ENCODE measurements at places on chromosomes 1 and 21. TPM values are rescaled to one million over a fixed set of nuclear protein-coding genes. Genes with fewer than 3 reads are reported as not detected.

Gene USH2A
- 0.10 TPM for total RNA-seq

DNA sequence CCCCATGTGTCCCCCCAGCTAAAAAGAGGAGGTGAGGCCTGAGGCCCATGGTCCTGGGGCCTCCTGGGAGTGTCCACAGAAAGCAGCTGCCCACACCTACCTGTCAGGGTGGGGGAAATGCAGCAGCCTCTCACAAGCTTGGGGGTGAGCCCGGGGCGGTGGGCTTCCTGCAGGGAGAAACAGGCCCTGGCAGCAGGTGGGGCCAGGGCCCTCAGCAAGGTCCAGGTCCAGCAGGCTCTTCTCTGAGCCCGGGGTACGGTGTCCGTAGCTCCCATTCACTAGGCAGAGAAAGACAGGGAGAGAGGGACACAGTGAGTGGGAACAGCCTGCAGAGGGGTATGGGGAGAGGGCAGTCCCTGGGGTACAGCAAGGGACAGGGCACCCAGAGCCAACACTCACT is 139.0 kb downstream of the GLIS1 start:
- DNase-seq = no peak

GRCh38 chr1:200374569-200375295 is 35.1 kb downstream of the ZNF281 start:
- DNase-seq = no peak

DNA sequence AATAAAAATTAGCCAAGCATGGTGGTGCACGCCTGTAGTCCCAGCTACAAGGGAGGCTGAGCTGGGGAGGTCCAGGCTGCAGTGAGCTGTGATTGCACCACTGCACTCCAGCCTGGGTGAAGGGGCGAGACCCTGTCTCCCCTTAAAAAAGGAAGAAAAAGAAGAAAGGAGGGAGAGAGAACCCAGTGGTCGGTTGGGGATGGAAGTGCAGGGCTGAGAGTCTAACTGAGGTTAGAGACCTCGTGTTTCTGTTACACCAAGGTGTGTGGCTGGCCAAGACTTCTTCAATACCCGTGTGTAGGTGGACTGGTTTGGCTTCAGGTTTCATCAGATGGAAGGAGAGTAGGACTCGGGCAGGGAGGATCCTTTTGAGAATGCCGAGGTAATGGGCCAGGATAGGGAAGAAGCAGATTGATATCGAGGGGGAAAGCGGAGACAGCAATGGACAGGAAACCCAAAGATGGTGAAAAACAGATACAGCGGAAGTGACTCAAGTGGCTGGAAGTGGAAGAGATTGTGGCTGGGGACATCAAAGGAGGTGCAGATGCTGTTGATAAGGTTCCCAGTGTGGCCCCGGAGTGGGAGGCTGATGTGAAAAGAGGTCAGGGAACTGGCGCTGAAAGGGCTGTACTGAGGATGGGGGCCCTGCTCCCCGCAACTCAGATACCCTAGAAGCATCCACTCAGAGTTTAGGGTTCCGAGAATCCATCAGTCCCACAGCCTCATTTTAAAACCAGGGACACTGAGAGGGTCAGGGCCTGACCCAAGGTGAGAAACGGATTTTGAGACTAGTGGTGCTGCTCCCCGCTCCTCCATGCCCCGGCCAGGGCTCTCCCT is 681 bp upstream of the UBXN10 start:
- no peak for DNase-seq

DNA sequence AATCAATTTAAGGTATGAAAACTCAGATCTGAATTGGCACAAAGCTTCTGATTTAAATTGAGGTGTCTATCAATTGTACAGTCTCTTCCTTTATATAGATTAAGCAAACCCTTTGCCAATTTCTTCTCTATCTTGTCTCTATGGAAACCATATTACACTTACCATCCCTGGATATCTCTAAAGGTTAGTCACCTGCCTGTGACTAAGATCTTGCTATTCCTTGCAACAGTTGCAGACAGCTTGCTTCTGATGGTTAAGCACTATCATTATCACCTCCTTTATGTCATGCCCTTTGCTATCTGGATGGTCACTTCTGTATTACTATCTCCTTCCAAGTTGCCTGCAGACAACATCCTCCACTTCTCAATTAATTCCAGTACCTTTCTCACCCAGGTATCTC is 998.6 kb upstream of the B3GALT2 start:
- no peak for DNase-seq

- DNase-seq = no peak
Observed at GRCh38 chr21:27408826-27409225, 441.9 kb upstream of the ADAMTS5 start.

- no peak for DNase-seq
Observed at GRCh38 chr1:201122321-201122957, 4.5 kb downstream of the ASCL5 start.

Gene LCE1C
- not detected for total RNA-seq

- peak; percentile 90 for DNase-seq
Observed at GRCh38 chr1:178973652-178974101, 52.0 kb upstream of the FAM20B start.
